ENCODE measurements at places on chromosomes 5 and 9. TPM values are rescaled to one million over a fixed set of nuclear protein-coding genes. Genes with fewer than 3 reads are reported as not detected.

Gene ZNF169
- 3.5 TPM for total RNA-seq

Gene ARRDC1
- 27.1 TPM for total RNA-seq

Gene FBN2
- 110 TPM for total RNA-seq

Gene FOCAD
- 25.6 TPM for total RNA-seq

Gene CDC20B
- not detected for total RNA-seq

Measured in muscle of leg (tissue), 16 donors.